ENCODE measurements at places on chromosomes 11 and 22.
A peak's percentile ranks its signal among the peaks of the same experiment; 100 is the strongest.

DNA sequence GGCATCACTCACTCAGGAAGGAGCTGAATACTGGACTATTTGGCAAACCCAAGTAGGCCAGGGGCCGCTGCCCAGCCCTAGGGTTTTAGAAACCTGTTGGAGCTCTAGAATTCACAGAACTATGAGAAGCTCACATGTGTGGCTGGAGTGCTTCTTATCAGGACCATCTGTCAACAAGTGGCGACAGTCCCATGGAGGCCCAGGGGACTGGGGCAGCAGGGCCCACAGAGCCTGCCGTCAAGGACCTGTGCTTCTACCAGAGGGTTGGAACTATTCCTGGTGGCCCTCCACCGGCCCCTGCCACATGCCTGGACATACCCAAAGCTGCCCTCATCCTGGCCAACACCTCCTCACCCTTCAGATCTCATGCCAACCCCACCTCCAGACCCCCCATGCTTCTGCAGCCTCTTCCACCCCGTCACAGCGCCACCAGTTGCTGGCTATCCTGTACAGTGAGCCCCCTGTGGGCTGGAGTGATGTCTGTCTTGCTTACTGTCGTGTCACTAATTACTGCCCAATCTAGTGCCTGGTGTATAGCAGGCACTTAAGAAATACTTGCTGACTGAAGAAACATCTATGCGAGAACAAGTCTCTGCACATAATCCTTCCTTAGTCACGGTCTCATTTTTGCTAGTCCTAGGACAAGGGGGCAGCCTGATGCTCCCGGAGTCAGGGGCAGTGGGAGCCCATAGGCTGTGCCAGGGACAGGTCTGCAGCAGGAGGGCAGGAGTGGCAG, 27.2 kb upstream of the RASL10A start:
- no peak for DNase-seq

GRCh38 chr11:119339589-119340334, 921 bp downstream of the C1QTNF5 start:
- DNase-seq, result peak; percentile 45

DNA sequence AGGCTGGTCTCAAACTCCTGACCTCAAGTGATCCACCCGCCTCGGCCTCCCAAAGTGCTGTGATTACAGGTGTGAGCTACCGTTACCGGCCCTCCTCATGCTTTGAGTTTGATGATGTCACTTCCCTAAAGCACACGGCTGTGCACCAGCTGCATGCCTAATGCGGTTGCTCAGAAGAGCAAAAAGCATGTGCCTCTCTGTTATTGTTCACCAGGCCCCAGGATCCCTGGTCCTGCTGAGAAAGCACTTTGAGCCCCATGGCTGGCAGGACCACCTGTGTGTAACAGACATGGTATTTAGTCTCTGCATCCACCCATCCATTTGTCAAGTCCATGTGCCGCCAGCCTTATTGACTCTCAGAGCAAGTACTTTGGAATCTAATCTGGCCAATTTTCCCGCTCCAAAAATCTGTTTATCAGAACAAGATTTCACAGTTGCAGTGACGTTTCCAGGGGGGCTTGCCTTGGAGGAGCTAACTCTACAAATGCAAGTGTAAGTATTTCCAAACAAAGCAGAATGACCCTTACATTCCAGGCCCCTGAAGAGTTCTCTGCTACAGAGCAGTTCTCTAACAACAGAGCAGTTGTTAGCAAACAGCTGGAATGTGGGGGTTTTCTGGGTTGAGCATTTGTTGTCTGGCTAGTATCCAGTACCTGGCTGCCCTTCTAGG, 89.4 kb downstream of the LDLRAD3 start:
- DNase-seq, result no peak

DNA sequence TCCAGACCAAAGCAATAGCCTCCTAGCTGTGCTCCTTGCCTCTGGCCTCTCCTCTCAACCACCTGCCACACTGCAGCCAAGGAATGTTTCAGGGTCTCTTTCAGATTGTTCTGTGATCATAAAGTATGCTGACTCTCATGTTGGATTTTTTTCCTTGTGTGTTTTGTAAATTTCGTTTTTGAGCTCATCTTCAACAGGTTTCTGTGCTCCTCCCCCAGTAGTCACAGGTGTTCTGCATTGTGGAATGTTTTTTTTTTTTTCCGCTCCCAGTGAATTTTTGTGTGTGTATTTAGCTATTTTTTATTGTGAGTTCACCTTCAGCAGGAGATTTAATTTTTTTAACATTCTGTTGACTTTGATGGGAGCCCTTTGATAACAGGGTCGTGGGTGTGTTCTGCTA, 153.7 kb downstream of the MYO18B start:
- DNase-seq, result no peak

GRCh38 chr11:106389101-106389500, 311.6 kb downstream of the AASDHPPT start:
- no peak for DNase-seq

GRCh38 chr11:68936676-68937620, 33.3 kb downstream of the IGHMBP2 start:
- no peak for DNase-seq

GRCh38 chr11:63767267-63767564, 1.4 kb downstream of the ZFTA start:
- no peak for DNase-seq

DNA sequence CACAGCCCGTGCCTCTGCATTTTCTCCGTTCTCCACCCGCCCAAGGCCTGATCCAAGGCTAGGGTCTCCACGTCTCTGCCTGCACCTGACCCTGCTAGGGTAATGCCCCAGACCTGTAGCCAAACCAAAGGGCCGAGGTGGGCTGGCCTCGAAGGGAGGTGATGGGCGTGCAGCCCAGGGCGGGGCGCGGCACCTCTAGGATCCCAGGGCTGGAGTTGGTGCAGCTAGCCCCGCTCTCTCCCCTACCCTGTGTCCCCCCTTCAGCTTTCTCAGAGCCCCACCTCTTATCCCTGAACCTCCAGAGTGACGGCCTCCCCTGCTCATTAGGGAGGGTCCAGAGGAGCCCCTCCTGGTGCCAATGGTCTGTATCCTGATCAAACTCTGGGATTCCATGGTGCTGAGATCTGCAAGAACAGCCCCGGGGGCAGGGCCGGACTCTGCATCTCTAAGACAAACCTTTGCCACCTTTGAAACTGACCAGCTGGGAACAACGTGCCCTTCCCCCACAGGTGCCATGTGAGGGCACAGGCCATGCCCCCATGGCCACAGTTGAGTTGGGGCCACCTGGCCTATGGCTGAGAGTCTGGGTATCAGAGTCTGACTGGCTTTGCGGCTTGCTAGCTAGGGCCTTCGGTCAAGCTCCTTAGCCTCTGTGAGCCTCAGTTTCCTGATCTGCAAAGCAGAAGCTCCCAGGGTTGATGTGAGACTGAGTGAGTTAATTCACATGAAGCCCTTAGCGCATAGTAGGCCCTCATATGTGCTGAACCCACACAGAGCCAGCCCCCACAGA, 23.1 kb upstream of the CBX7 start:
- no peak for DNase-seq

DNA sequence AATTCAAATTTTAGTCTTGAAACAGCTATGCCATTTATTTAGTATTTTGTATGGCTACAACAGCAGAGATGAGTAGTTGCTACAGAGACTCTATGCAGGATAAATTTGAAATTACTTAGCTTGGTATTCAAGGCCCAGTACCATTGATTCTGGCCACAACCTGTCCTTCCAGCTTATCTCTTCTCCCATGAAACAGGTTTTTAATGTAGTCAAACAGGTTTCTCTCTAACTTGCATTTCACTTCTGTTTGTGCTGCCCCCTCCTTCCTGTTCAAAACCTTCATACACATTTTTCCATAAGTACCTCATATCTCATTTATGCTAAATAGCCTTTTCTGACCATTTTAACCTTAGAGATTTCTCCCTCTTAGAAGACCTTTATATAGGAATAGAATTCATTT, 3.3 kb downstream of the USP47 start:
- no peak for DNase-seq

DNA sequence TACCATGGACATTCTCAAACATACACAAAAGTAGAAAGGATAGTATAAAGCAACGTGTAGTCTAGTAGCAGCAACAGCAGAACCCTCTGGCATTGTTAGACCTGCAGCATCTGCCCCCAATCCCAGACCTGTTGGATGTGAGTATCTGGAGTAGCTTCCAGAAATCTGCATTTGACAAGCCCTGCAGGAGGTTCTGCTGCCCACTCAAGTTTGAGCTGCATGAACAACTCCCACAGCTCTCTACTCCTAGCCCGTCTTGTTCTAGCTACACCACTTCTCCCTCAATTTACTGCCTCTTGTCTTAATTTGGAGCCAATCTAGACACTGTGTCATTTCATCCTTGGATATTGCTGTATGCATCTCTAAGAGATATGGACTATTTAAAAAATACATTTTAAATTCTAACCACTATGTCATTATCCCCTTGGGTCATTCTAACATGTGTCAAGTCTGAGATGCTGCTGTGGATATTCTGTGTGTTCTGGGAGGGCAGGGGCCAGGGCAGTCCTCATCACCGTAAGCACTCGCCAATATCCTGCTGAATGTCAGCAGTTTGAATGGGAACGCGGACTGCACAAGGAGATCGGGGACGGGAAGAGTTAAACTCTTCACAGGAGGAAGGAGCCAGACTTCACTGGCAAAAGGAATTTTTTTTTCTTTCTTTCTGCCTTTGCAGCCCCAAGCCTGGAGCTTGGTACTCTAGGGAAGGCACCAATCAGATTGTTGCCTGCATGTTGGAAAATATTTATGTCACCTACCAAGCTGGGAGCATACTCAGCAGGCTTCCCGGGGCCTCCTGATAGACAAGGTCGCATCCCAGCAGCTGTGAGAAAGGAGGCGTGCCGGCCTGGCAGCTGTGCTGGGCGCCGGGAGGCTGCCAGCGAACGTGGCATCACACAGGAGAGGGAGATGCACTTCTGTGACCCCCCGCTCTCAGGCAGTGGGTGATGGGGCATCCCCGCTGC, 429.0 kb downstream of the MIAT start:
- DNase-seq, result no peak

GRCh38 chr11:78054971-78055370, 8.7 kb upstream of the THRSP start:
- no peak for DNase-seq

GRCh38 chr11:19110295-19110694, 6.7 kb upstream of the ZDHHC13 start:
- DNase-seq, result no peak

- no peak for DNase-seq
These were observed 39.9 kb downstream of the PTPRJ start for GRCh38 chr11:48020092-48020755.

GRCh38 chr11:106794058-106794457, 224.2 kb downstream of the GUCY1A2 start:
- no peak for DNase-seq

GRCh38 chr22:27228771-27229170, 571.4 kb downstream of the MIAT start:
- no peak for DNase-seq

DNA sequence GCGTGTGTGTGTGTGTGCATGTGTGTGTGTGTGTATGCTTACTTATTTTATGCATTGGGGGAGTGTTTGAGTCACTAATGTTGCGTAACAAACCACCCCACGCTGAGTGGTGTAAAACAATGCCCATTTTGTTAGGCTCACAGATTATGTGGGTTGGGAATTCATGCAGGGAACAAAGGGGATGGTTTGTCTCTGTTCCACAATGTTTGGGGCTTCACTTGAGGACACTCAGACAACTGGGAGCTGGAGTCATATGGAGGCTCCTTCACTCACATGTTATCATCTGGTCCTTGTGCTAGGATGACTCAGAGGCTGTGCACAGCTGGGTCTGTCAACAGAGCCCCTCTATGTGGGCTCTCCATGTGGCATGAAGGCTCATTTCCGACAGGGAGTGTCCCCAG, 51.3 kb upstream of the LARGE1 start:
- DNase-seq, result no peak

DNA sequence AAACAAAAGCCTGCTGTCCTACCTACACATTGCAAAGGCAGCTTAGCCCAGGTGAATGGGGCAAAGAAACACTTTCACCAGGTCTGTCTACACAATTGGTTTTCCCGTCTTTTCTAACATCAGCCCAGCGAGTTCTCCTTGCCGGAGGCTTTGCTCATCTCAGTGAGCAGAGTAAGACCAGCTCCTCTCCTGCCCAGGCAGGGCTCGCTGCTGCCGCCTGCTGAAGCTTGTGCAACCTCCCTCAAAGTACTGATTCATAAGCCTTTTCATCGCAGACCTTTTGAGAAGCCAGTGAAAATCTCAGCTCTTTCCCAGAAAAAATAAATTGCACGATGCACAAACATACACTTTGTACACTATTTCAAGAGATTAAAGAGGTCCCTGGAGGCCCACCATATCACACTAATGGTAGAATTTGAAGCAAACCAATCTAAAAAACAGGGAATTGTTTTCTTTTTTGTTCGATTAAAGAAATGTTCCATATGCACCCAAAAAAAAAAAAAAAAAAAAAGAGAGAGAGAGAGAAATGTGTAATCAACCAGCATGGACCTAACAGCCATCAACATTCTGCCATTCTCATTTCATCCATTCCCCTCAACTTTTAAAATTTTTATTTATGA, 328.1 kb upstream of the MPPED2 start:
- peak; percentile 1 for DNase-seq

- DNase-seq, result no peak
These were observed 152.8 kb downstream of the NCAM1 start for GRCh38 chr11:113113801-113114704.

DNA sequence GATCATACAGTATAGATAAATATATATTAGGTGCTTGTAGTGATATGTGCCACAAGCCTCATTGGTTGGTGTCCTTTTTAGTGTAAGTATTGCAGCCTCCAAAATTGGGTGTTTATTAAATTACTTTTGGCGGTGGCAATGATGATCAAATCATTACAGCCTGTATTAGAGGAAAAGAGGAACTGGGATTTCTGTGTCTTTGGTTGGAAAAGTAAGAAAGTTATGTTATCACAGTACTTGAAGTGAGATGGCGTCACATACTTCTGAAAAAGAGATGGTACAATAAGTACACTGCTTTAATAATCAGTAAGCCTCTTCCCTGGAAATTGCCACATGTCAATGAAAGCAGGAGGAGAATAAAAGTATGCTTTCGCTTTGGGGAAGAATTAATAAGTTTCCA, 523 bp upstream of the MPZL3 start:
- DNase-seq, result no peak

GRCh38 chr11:60629399-60629798, 70.0 kb upstream of the MS4A8 start:
- no peak for DNase-seq

GRCh38 chr11:94091091-94091490, 37.5 kb upstream of the PANX1 start:
- no peak for DNase-seq

GRCh38 chr11:102111787-102112508, 1.7 kb downstream of the YAP1 start:
- DNase-seq, result no peak

- no peak for DNase-seq
These were observed 71.5 kb downstream of the SIK3 start for GRCh38 chr11:117026593-117027330.

GRCh38 chr11:63405114-63405513, 35.5 kb downstream of the SLC22A9 start:
- no peak for DNase-seq

- no peak for DNase-seq
These were observed 143.1 kb upstream of the DDI1 start for GRCh38 chr11:103893371-103893770.

- DNase-seq, result no peak
These were observed 6.6 kb downstream of the FLRT1 start for GRCh38 chr11:64042301-64042700.

GRCh38 chr11:76234416-76235232, 28.3 kb upstream of the WNT11 start:
- DNase-seq, result peak; percentile 24

- no peak for DNase-seq
These were observed 309.4 kb upstream of the ZC3H12C start for GRCh38 chr11:109783840-109784239.

- no peak for DNase-seq
These were observed 69.8 kb downstream of the ARFGAP2 start for GRCh38 chr11:47106798-47107411.

GRCh38 chr22:42639541-42640241, 710 bp downstream of the ATP5MGL start:
- no peak for DNase-seq
